ENCODE measurements at places on chromosomes 12 and 14.

- no peak for DNase-seq
Measured at GRCh38 chr12:11734580-11735180, 85.2 kb downstream of the ETV6 start.

GRCh38 chr12:118618695-118619094, 242.3 kb downstream of the SUDS3 start:
- no peak for DNase-seq

GRCh38 chr12:25308756-25309155, 58.0 kb upstream of the KRAS start:
- DNase-seq: no peak

- DNase-seq: no peak
Measured at GRCh38 chr14:72515779-72516770, 377.8 kb downstream of the DPF3 start.

Measured in activated CD4-positive, alpha-beta T cell treated with anti-CD3 and anti-CD28 coated beads for 4 hours (primary cell).